ACHN (cell line): ENCODE measurements at places on chromosomes 12 and 14.

DNA sequence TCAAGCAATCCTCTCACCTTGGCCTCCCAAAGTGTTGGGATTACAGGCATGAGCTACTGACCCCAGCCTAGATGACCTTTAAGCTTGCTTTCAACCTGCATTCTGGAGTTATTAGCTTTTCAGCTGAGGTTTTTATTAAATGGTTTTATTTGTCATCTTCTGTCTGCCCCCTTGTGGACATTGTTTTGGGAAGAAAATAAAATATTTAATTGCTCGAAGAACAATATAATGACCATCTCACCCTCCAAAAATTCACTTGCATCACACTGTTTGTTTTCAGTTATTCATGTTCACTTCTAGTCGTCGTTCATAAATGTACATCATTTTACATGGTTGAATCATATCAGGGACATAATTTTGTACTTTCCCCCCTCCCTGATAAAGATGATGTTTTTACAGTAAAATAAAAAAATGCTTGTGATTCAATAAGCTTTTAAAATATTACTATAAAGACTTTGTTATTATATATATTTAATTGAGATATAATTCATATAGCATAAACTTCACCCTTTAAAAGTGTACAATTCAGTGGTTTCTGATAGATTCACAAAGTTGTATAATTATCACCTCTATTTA is 10.1 kb upstream of the SPATS2 start:
- peak; percentile 65 for DNase-seq

DNA sequence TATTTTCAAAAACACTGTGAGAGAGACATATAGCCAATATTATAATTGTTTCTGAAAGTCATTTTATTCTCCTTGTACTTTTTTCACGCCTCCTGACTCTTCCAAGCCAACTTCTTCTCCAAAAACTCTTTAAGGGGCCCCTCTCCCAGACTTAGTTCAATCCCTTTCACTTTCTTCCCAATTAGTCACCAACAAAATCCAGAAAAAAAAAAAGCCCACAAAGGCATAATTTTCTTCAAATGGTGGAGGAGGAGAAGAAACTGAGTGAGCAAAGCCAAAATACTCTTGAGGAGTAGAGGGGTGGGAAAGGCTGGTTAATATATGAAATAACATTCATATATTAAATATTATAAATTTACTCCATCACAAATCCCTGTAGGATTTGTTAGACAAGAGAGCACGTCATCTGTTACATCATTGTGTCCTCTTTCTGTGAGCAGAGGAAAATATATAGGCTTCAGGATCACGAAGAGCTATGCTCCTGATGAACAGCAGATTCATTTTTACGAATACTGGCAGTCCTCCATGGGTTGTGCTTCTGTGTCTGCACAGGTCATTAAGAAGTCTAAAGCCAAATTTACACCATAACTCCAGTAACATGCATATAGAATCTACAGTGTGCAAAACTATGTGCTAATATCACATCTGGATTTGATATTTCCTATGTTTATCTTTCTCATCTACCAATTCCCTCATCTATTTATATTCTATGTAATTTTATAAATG is 25.9 kb upstream of the NID2 start:
- DNase-seq: no peak

DNA sequence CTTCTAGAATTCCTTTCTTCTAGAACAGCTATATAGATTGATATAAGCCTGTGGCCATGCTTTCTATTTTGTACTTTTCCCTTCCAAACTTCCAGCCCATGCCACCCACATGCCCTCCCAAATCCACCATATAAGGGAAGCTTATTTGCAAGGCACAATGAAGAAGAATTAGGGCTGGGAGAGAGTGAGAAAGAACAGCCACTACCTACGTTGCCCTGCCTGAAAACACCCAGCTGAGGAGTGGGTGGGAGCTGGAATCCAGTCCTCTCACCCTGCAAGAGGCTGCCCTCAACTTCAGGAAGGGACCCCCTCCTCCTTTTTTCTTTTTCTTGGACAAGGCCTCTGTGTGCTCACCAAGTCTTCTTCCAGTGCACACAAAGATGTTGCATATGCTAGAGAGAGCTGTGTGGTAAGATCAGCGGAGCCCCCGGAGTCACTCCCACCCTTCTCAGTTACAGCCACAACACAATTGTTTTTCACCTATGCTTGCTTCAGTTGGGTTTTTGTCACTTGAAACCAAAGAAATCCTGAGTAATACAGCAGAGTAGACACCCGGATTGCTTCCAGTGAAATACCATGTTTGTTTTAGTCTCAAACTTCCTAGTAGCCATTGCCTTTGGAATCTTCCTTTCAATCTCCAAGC is 38.8 kb downstream of the CDKL1 start:
- DNase-seq: no peak

GRCh38 chr12:112353393-112353792 is 28.8 kb downstream of the HECTD4 start:
- no peak for DNase-seq

DNA sequence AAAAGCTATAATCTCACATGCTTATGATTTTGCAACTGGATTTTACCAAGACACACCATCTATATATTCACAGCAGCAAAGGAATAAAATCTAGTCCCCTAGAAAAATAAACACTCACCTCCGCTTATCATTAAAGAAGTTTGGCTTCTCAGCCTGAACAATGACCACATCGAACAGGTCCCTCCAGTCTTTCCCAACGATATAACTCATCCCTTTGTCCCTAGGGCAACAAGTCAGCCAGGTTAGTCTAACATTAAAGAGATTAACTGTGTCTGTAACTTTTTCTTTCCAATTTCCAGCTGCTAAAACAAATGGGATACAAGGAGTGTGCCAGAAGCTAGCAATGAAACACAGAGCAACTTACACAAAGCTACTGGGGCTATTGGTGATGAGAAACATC is 48.0 kb downstream of the NT5DC3 start:
- DNase-seq: no peak

- DNase-seq: no peak
These were observed 1.3 kb upstream of the RNU6-7 start for GRCh38 chr14:32200368-32201192.

GRCh38 chr14:54567639-54568561 is 972 bp downstream of the SAMD4A start:
- DNase-seq: peak; percentile 43

DNA sequence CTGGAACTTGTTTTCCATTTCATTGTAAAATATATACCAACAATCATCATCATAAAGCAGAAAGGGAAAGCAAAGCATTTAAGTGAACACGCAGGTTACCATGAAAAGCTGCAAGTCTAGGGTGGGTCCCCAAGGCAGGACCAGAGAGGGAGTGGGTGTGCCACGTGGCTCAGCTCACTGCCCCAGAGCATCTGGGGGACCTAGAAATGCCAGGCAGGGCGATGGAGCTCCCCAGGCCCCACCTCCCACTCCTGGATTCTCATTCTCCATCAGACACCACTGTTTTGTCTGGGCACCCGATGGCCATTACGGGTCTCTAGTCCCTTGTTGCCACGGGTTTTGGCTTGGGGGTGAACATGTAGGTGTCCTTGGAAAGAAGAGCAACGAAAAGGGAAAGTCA is 34.7 kb downstream of the BCL11B start:
- no peak for DNase-seq

DNA sequence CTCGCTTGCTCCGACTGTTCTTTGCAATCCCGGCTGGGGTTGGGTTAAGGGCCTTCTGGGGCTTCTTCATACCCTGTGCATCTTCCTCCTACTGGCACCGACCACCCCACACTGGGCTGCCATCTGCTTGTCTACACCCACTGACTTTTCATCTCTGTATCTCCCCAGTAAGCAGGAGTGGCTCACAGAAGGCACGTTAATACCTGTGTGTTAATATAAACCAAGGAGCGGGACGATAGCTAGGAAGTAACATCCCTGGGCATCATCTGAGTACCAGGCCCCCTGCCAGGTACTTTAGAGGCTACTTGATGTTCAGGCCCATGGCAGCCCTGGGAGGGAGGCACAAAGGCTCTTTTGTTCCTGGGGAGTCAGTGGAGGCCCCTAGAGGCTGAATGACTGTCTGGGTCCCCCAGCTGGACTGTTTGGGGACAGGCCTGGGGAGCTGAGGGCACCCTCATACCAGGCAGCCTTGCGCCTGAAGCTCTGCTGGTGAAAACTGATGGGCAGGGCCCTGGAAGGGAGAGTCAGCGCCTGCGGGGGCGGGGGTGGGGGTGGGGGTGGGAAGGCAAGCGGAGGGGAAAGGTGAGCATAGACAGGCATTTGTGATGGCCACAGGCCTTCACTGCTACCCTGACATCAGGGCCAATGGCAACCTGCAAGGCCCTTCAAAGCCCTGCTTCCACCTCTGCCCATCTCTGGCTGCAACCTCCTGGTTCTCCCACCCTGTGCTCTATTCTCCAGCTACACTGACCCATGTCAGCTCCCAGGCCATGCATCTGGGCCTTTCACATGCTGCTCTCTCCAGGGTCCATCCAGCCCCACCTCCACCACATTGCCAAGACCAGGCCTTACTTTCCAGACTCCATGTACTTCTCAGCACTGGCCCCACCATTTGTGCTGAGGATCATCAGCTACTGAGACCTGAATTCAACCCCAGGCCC is 34.2 kb upstream of the DEGS2 start:
- no peak for DNase-seq

GRCh38 chr12:91866566-91866965 is 279.1 kb downstream of the BTG1 start:
- no peak for DNase-seq

- DNase-seq: no peak
These were observed 24.7 kb downstream of the KLHDC2 start for GRCh38 chr14:49792618-49793017.

DNA sequence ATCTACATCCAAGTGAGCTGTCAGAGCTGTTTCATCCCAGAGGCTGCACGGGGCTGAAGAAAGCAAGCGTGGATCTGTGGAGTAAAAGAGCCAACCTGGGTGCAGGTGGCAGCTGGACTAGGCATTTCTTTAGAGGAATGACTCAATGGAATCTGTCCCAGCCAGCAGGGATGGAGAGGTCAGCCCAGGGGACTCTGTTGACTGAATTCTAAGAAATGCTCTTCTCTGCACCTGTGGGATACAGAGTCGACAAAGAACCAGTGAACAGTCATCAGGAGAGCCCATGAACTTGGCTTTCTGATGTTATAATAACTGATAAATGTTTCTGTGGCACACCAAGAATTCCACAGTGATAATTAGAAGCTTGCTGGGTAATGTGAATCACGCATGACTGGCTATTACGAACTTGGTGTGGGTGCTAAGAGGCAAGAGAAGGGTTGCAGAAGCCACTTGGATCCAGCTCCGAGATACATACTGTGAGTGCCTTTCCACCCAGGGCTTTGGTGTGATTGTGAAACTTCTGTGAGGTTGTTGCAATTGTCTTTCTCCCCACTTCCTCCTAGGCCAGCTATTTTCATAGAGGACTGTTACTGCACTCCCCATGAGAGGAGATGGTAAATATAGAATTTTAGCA is 16.2 kb downstream of the PYGL start:
- no peak for DNase-seq

- peak; percentile 40 for DNase-seq
These were observed 14.2 kb downstream of the FAM161B start for GRCh38 chr14:73935666-73936065.

DNA sequence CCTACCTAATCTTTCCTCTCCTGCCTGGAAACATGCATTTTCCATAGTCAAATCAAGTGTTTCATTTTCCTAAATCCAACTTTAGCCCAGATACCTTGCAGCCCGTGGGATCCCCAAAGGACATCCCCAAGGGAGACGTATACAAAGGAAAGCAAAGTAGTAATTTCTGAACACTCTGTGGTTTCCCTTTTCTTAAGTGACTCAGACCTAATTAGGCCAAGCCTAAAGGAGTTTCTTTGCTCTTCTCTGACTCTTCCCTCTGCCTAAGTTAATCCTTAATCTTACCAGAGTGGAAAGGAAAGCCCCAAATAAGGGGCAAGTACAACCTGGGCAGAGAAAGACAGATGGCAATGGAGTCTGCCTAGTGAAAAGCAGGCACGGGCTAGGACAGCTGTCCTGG is 250.3 kb downstream of the SPTSSA start:
- no peak for DNase-seq

- peak; percentile 29 for DNase-seq
These were observed 18.7 kb upstream of the POP5 start for GRCh38 chr12:120599672-120600552.

DNA sequence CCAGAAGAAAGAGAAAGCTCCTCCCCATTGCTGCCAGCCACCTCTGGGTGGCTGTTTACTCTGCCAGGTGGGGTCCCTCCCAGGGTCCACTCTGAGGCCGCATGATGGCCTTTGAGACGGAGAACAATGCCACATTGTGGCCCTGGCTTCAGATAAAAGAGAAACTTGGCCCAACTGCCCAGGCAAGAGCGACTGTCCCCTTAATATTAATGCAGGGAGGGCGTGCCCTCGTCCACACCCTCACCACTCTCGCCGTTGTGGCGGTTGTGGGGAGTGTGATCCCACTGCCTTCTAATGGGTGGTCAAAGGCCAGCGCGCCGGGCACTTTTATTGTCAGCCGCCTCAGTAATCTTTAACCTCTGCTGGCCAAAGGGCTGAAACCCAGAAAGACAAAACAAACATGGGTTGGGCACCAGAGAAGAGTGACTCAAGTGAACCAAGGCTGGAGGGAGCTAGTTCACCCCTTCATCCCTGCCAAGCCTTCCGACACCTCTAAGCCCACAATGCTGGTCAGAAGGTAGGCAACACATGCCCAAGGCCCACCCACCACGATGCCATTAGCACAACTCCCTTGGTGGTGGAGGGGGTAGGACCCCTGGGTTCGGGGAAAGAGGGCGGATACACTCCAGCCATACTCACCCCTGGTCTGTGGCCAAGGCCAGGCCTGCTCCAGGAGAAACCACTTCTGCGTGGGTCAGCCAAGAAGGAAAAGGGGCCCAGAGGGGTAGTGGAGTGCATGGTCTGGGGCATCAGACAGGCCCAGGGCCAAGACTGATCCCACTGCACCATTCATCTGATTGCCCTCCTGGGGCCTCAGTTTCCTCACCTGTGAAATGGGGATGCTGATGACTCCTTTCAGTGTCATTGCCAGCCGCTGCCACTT is 44.5 kb upstream of the BCL11B start:
- peak; percentile 51 for DNase-seq

DNA sequence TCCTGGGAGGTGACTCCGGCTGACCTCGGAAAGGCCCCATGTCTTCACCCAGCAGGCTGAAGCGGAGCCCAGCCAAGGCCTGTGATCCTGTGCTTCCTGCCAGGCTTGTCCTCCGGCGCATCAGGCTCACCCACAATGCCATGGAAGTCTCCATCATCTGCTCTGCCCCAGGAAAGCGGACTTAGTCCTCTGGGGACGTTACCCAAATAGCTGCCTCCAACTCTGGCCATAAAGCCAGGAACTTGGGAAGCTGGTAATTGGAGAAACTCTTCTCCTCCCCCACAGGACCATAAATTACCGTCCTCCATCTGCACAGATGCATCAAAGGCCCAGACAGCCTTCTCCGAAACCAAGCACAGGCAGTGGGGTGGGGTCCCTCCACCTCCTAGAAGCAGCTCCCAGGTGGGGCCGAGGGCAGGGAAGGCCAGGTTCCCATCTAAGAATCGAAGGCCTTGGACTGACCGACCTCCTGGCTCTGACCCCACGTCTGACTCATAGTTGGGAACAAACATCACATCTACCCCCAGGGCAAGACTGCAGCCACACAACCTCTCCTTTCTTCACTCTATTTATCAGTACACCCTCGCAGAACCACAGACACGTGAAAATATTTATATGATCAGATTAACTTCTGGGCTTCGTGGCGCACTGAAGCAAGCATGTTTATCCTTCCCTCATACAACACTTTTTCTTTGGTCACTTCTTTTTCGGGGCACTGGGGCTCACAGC is 56.4 kb downstream of the PITPNM2 start:
- no peak for DNase-seq

- DNase-seq: peak; percentile 88
These were observed 112.9 kb downstream of the HMGA2 start for GRCh38 chr12:65937161-65937641.

- no peak for DNase-seq
These were observed 65.3 kb downstream of the IPO8 start for GRCh38 chr12:30630076-30630978.
